ENCODE measurements at places on chromosomes 2 and 18. TPM values are rescaled to one million over a fixed set of nuclear protein-coding genes. Genes with fewer than 3 reads are reported as not detected.

The SPATA3 gene
- total RNA-seq = not detected

The COLEC12 gene
- not detected for total RNA-seq

The IL37 gene
- 2.0 TPM for total RNA-seq

The GAL3ST2 gene
- total RNA-seq = 0.27 TPM

GRCh38 chr2:207282916-207283315, 117.2 kb upstream of the KLF7 start:
- no peak for DNase-seq

DNA sequence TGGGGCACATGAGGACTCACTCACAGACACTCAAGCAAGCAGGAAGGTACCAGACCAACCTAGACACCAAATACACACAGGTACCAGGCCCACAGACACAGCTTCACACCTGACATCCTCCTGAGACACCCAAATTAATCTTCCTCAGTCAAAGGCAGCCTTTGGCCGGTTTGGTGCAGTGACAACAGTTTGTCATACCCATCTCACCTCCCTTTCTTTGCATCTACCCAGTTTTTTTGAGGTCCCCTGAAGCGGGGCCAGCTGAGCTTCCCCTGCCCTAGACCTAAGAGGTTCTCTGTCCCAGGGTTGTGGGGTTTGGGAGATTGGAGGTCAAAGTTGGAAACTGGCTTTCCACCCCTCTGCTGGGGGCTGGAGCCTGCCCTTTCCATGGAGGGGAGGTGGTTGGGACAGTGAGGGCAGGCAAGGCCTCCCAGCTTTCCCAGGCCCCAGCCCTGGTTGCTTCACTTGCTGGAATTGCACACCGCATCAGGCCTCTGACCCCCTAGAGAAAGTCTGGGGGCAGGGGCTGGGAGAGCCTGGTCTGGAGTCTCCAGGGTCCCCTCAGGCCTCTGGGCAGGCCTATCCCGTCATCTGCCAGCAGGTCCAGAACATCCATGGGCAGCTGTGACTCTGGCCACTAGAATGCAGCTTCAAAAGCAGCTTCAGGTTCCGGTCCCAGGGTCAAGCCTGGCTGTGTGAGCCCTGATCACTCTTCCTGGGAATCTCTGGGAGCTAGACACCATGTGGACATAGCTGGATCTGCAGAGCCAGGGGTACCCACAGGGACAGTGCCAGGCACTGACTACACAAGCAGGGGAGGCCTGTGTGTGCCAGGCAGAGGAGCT, 12.5 kb upstream of the TEX261 start:
- DNase-seq = no peak

GRCh38 chr2:113162869-113163268, 10.9 kb upstream of the PSD4 start:
- DNase-seq = no peak

DNA sequence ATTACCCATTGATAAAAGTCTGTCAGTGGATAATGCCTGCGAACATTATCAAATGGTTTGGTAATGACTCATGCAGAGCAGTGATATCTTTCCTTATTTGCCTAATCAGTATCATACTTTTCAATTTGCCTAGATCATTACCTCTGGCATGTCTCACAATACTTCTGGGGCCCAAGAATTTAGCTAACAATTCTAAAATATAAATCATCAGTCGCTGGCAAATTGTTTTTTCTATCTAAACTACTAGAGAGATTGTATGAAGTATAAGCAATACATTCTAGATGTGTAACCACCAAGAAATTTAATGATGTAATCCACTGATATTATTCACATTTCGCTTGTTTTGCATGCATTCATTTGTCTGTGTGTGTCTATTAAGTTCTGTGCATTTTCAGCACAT, 191.2 kb upstream of the CDH19 start:
- DNase-seq = no peak

DNA sequence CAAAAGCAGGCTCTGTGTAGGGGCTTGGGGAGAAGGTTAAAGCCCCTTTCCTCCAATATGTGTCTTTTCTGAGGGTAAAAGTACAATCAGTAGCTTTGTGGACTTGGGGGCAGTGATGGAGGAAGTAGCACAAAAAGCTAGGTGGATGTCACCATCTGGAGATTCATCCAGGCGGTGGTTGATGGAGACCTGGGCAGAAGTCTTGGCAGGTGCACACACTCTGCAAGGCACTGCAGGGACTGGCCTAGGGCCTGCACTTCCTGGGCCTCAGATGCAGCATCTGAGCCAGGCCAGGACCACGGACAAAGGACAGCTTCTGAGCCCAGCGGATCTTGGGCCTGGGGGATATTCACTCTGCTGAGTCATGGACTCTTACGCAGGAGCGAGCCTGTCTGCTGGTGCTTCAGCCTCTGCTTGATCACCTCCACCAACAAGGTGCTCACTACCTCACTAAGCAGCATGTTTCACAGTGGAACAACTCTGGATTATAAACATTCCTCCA, 391.1 kb downstream of the TNS1 start:
- no peak for DNase-seq

GRCh38 chr2:73963385-73964120, 21.2 kb upstream of the TET3 start:
- no peak for DNase-seq

DNA sequence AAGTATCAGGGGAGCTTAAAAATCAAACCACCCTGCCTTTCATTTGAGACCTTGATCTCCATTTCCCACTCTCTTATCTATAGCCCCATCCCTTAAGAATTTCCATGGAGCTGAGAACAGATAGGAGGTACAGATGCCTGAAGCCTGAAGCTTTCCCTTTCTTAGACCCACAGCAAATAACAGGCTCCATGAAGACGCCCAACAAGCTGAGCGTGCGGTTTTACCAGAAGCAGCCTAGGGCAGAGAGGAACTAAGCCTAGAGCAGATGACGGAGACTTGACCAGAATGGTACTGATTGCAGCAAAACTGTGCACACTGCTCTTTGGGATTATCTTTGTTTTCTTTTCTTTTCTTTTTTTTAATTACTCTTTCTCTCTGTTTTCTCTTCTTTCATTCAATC, 1.7 kb upstream of the ERBB4 start:
- DNase-seq = no peak
